ENCODE measurements at places on chromosomes 1 and 21.

- no peak for DNase-seq
These were observed 4.9 kb downstream of the SCNN1D start for GRCh38 chr1:1285102-1285571.

- DNase-seq: no peak
These were observed 65.1 kb downstream of the IER5 start for GRCh38 chr1:181153634-181153961.

DNA sequence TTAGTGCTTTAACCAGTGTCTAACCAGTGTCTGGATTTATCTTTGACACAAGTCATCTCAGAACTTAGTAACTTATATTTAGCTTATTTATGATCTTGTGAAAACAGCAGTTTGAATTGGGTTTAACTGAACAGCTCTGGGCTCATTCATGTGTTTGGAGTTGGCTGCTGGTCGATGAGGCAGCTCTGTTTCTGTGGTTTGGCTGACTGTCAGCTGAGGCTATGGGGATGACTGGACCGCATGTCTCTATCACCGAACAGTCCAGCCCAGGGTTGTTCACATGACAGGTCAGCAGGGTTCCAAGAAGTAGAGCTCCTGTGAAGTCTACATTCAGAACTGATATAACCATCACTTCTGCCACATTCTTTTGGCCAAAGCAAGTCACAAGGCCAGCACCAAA lies 29.1 kb upstream of the C21orf91 start:
- no peak for DNase-seq

- no peak for DNase-seq
These were observed 3.1 kb upstream of the FNDC10 start for GRCh38 chr1:1602968-1603506.

DNA sequence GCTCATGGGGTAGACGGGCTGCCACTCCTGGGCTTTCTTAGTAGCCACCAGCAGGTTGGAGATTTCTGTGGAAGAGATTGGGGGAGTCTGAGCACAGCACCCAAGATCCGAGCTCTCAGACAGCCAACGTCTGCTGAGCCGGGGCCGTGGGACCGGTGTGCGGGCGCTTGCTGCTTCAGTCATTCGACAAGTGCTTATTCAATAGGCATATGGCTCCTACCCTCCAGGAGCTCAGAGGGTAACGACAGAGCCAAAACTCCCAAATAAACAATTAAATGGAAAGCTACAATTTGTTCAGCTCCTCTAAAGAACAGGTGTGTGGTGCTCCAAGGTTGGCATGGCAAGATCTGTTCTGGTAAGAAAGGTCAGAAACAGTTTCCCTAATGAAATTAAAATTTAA lies 106.0 kb downstream of the RAVER2 start:
- DNase-seq: peak; percentile 48

DNA sequence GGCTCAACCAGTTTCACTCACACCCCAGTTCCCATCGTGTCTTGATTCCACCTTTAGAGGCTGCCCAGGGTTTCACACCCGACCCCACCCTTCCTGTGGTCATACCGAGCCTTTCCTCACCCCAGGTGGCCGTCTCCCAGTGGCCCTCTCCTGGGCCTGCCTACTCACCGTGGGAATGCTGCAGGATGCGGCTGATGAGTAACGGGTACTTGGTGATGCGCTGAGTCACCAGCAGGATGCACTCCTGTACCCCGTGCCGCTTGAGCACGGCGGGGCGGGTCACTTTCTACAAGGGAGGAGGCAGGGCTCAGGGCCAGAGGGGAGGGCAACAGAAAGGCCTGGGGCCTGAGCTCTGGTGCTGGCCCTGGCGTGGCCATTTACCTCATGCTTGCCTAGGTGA lies 16.4 kb downstream of the ARHGEF2 start:
- peak; percentile 49 for DNase-seq

GRCh38 chr1:184156521-184157393 lies 105.2 kb downstream of the TSEN15 start:
- DNase-seq: no peak

- no peak for DNase-seq
These were observed 207.4 kb upstream of the RUNX1 start for GRCh38 chr21:35256468-35256988.

- no peak for DNase-seq
These were observed 12.7 kb upstream of the SDHB start for GRCh38 chr1:17066361-17067068.

- no peak for DNase-seq
These were observed 398.3 kb downstream of the SEC16B start for GRCh38 chr1:177571485-177572076.

DNA sequence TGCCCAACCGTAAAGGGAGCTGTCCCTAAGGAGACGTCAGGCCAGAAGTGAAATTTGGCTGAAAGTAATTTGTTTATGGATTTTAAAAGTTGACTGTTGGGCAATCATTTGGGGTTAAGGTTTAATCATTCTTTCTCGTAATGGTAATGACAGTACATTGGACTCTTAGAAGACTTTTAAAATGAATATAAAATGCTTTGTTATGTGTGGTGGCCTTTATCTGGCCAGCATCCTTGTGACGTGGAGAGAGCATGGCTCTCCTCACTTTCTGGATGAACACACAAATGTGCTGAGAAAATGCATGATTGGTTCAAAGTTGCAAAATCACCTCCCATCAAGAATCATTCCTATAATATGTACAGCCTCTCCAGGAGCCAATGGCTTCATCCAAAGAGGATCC lies 160.2 kb downstream of the DHRS3 start:
- no peak for DNase-seq

- DNase-seq: no peak
These were observed 7.1 kb downstream of the HUNK start for GRCh38 chr21:31879911-31880310.

GRCh38 chr1:2523891-2524609 lies 2.3 kb downstream of the PANK4 start:
- DNase-seq: no peak

GRCh38 chr1:26410706-26411623 lies at the start of gene LIN28A:
LIN28A (plus strand) TSS chr1:26410817; CDS start chr1:26410892, 75 bp downstream.
- no peak for DNase-seq

- DNase-seq: no peak
These were observed 159.8 kb downstream of the PIK3R3 start for GRCh38 chr1:45972621-45973020.

GRCh38 chr1:61606448-61607312 lies 118.3 kb downstream of the TM2D1 start:
- DNase-seq: no peak

All from cerebellar nuclear complex (tissue), 1 donor.